AG04450 (cell line): ENCODE measurements at places on chromosomes 13 and 19.

- no peak for DNase-seq
Observed at GRCh38 chr13:95418946-95419345, 117.7 kb upstream of the ABCC4 start.

DNA sequence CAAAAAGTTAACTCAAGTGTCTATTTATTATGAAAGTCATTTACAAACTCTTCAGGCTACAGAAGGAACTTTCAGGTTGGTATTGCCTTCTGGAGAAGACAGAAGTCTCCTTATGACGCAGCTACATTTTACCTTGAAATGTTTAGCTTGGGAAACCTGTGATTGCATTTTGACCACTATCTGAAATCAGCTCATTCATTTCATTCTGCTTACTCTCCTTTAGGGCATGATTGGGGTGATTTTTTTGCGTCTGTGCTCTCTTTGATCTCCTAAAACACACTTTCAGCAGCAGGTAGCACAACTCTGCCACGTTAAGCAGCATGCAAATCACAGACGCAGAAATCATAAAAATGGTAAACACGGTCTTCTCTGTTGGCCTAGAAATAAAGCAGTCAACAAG lies 9.6 kb downstream of the GJB6 start:
- DNase-seq, result no peak

- DNase-seq, result no peak
Observed at GRCh38 chr13:112623051-112623711, 35.2 kb upstream of the TUBGCP3 start.

DNA sequence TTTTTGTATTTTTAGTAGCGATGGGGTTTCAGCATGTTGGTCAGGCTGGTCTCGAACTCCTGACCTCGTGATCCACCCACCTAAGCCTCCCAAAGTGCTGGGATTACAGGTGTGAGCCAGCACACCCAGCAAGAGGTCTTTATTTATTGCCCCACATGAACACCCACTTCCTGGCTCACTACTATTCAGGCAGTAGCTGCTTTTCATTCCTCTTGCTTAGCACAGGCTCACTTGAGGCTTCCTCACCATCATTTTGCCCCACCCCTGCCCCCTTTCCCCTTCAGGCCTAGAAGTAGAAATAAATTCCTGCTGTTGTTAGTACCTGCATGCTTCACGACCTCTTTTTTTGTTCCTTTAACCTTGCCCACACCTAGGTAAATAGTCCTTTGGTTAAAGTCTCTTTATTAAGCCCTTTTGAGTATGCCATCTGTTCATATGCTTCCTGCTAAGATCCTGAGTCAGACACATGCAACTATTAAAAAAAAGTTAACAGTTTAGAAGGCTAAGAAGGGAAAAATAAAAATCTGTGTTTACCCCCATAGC lies 33.5 kb upstream of the ITM2B start:
- DNase-seq, result no peak

- no peak for DNase-seq
Observed at GRCh38 chr13:42561752-42562467, 12.0 kb upstream of the TNFSF11 start.

DNA sequence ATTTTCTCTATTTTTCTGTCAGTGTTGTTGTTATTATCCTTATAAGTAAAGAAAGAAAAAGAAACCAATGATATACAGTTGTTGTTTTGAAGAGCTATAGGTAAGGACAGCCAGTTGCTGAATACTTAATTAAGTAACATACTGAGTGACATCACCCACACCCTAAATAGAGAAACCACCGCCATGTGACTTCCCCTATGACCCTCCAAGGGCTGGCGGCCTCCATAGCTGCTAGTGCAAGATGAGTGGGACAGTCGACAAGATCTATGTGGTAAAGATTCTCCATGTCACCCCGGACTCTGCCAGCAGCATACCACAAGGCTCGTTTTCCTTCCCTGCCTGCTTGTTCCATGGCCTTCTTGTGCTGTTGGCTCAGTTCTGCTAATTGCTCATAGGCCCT lies 221.1 kb downstream of the DNAJC15 start:
- DNase-seq, result no peak

DNA sequence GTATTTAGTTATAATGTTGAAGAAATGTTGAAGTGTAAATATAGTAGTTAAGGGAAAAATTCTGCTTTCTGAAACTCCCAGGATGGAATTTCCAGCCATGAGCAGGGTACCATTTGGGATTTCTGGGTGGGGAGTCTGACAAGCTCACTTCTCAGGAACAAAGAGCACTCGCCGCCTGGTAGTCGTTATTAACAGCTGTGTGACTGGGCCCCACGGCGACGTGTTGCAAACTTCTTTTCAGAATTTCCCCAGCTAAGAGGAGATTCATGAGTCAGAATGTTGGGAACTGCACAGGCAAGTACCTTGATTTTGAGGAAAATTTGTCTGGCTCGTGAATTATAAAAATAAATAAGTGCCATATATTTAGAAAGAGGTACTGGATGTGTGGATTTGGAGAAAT lies 103.7 kb downstream of the LACC1 start:
- no peak for DNase-seq

- DNase-seq, result no peak
Observed at GRCh38 chr13:94739235-94739634, 26.9 kb upstream of the SOX21 start.

GRCh38 chr13:79937771-79938216 lies 403.1 kb downstream of the SPRY2 start:
- no peak for DNase-seq

DNA sequence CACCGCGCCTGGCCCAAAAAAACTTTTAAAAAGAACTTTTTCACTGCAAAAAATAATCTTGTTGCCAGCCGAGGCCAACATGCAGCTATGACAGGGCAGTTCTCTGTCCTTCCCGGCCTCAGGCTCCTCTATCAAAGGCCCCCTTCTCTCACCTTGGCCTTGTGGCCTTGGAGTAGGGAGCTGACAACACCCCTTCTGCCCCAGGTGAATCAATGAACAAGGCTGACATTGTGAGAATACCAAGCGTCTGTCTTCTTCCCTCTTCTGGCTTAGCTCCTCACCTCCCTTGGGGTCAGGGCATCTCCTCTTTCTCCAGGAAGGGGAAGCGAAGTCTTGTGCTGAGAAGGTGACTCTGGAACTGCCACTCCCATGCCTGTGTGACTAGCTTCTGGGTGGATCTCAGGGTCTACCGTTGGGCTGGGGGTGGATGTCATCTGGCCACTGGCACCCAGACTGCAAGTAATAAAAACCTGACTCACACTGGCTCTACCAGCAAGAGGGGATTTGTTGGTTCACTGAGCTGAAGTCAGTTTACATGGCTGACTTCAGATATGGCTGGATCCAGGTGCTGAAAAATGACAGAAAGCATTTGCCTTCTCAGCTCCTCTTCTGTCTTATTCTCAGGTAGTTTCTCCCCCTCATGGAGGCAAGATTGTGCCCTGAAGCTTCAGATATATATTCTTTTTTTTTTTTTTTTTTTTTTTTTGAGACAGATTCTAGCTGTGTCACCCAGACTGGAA lies 6.3 kb downstream of the C19orf38 start:
- DNase-seq, result no peak

- no peak for DNase-seq
Observed at GRCh38 chr13:33940256-33940655, 122.3 kb downstream of the RFC3 start.

- DNase-seq, result no peak
Observed at GRCh38 chr13:36006347-36006746, 124.8 kb downstream of the DCLK1 start.

GRCh38 chr13:42153199-42154113 lies 105.0 kb downstream of the DGKH start:
- no peak for DNase-seq

GRCh38 chr13:41633776-41634175 lies 176.4 kb downstream of the RGCC start:
- DNase-seq, result no peak

GRCh38 chr19:39150807-39151600 lies 25.4 kb downstream of the PAK4 start:
- no peak for DNase-seq

DNA sequence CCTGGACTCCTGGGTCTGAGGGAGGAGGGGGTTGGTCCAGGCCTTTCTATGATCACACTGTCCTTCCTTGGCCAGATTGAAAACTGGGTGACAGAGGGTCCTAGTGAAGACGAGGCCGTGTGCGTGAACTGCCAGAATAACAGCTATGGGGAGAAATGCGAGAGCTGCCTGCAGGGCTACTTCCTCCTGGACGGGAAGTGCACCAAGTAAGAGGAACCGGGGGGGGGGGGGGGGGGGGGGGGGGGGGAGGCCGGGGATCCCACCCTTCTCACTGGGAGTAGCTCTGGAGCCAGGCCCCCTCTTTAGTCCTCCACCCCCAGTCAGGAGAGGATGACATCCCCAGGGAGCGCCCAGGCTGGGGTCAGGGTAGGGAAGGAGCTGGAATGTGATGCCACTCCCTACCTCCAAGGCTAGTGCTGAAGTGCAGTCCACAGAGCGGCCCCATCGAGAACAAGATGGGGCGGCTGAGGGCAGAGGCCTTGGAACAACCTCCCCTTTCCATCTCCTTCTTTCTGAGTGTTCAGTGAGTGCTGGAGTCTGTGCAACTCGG lies 19.4 kb downstream of the CNFN start:
- DNase-seq, result no peak

- no peak for DNase-seq
Observed at GRCh38 chr13:84038001-84038400, 155.7 kb upstream of the SLITRK1 start.

- DNase-seq, result no peak
Observed at GRCh38 chr13:28865149-28865744, 45.1 kb downstream of the MTUS2 start.

GRCh38 chr19:18173572-18174288 lies at the start of gene IFI30:
IFI30 (plus strand) TSS chr19:18173813; CDS start chr19:18173842, 29 bp downstream.
- DNase-seq, result no peak

GRCh38 chr13:46184277-46184699 lies 2.3 kb upstream of the LCP1 start:
- no peak for DNase-seq

DNA sequence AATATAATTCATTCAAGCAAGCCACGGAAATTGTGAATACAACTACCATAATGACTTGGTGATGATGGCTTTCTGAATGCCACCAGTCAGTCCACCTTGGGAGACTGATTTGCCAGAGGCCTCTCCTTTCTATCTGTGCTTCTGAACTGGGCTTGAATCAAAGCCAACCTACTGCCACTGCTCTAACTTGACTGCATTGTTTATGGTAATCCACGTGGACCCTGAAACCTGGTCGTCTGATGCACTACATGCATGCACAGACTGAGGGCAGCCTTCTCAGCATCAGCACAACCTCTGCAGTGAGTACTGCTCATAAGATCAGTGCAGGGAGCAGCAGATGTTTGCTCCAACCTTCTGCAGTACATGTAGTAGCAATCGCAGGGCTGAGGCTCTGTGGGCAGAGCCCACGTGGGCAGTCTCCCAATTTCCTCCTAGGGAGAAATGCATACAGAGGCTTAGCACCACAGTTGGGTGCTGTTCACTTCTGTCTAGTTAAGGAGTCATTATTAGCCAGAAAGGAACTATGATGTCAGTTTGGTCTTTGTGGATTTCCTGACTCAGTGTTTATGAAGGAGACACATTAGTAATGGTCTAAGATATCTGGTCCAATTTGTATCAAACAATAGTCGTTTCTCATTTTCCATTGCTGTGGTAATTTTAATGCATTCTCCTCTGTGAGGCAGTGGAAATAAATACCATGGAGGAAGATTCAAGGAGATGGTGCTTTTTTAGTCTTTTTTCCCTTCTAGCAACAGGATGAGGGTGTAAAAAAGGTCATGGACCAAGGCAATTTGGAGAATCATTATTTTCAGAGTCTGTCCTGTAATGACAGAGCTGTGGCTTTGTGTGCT lies 82.5 kb downstream of the AKAP11 start:
- DNase-seq, result peak; percentile 20

DNA sequence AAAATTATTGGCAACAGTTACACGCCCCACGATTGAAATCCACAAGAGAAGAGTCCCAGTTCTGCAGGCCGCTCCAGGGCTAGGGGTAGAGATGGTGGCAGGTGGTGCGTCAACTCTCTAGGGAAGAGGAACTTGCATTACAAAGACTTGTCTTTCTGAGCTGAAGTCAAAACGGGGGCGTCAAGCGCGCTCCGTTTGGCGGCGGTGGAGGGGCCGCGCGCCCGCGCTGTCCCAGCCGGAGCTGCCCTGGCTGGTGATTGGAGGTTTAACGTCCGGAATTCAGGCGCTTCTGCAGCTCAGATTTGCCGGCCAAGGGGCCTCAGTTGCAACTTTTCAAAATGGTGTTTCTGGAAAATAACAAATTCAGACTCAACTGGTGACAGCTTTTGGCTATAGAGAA lies 38.9 kb downstream of the SOX1 start:
- DNase-seq, result no peak

DNA sequence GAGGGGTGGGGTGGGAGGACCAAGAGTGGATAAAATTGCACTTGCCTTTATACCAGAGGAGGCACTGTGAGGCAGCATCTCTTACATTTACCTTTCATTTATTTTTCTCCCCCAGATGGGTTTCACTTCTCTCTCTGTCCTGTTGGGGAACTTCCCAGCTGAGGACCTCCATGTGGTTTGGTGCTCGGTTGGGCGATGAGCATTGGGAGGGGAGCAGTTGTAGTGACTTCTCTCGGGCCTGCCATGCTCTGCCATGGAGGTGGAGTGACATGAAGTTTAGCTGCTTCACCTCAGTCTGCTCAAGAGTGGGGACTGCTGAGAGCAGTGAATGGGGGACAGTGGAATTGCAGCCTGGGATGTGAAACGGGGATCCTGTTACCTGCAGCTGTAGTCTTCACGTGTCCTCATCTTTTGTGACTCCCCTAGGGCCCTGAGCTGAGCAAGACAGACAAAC lies 23.1 kb upstream of the CXCL17 start:
- DNase-seq, result no peak

- DNase-seq, result no peak
Observed at GRCh38 chr13:112813552-112813951, 123.7 kb downstream of the ATP11A start.

- no peak for DNase-seq
Observed at GRCh38 chr19:35226748-35227147, 1.8 kb downstream of the FAM187B start.

- no peak for DNase-seq
Observed at GRCh38 chr13:113144255-113144629, 14.2 kb upstream of the PROZ start.

DNA sequence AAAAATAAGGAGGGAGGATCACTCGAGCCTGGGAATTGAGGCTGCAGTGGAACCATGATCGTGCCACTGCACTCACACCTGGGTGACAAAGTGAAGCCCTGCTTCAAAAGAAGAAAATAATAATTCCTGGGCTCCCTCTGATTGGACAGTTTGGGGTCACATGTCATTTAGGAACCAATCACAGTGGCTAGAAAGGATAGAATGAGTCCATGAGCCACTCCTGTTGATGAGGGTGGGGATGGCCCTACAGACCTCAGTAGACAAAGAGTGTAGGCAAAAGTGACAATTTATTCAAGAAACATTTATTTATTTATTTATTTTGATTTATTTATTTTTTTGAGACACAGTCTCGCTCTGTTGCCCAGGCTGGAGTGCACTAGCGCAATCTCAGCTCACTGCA lies 26.8 kb upstream of the ADGRE5 start:
- DNase-seq, result no peak

DNA sequence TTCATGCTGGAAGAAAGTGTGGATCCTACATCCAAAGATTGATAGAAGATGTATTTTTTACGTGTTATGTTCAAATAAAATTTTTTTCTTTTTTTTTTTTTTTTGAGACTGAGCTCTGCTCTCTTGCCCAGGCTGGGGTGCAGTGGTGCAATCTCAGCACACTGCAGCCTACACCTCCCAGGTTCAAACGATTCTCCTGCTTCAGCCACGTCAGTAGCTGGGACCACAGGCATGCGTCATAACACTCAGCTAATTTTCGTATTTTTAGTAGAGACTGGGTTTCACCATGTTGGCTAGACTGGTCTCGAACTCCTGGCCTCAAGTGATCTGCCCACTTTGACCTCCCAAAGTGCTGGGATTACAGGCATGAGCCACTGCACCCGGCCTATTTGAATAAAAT lies 65.7 kb downstream of the KLF12 start:
- no peak for DNase-seq

- DNase-seq, result no peak
Observed at GRCh38 chr13:46521921-46522747, 30.8 kb upstream of the LRCH1 start.
